ENCODE measurements at places on chromosomes 5 and 9.

- DNase-seq: no peak
Observed at GRCh38 chr9:128643519-128644300, 12.9 kb downstream of the DYNC2I2 start.

- DNase-seq: no peak
Observed at GRCh38 chr5:154164249-154164581, 26.3 kb upstream of the GALNT10 start.

- no peak for DNase-seq
Observed at GRCh38 chr5:124317451-124317850, 429.0 kb downstream of the ZNF608 start.

DNA sequence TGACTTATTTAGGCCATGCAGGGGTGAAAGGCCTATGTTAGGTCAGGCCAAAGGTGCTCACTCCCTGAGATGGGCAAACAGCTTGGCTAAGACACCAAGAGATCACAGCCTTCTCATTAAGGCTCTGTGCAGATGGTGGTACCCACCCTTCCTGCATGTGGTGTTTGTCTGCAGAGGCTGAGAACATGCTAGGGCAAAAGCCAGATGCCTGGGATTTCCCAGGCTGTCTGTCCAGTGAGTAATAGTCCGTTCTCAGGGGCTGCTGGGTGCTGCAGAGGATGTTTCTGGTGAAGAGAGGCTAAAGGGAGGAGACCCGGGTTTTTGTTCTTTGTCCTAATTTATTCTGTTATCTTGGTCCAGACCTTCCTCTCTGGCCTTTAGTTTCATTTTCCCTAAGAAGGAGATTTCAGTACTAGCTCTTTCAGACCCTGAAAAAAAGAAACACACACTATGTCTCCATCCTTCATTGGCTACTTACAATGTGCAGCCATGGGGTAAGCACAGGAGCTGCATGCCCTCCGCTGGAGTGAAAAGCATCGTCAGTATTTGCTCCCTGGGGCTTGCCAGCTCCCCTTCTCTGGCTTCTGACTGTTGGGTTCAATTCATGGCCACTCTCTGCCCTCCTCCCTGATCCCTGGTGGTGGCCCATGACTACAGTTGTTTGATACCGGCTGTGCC is 23.4 kb upstream of the GLRA1 start:
- no peak for DNase-seq
